ENCODE measurements at places on chromosomes 13 and 19.
A peak's percentile ranks its signal among the peaks of the same experiment; 100 is the strongest.

- DNase-seq, result no peak
Observed at GRCh38 chr19:7983286-7983950, 22.0 kb downstream of the ELAVL1 start.

DNA sequence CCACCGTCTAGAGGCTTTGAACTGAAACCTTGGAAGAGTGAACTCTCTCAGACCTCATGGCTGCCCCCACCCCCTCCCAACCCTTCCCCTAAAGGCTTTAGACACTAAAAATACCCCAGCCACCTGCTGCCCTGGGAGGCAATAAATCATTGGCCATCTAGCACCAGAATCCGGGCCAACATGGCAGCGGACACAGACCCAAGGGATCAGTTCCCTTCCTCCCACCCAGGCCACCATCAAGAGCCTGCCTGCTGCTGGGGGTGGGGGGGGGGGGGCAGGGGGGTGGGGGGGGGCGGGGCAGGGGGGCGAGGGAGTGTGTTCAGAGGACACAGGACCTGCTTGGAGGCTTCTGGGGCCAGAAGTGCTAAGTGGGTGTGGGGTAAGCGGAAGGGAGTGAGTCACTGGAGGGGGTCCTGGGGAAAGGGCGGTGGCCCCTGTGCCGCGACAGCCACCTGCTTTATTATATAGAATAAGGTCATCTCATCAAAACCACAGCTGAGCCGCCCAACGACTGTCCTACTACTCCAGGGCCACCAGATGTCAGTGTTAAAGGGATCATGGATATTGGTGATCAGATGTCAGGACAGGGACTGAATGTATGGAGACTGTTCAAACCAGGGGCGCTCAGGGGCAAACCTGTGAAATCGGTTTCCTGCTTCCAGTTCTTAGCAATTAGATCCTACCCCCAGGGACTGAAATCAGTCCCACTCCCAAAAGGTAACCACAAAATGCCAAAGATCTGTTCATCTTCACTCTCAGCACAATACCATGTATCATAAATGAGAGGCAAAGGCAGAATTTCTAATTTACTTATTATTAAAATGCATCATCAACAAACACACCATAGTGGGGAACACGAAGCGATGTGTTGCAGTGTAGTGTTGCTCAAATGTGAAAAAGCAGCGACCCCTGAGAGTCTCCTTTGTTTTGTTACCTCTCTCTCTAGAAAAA, 24.3 kb downstream of the ARL11 start:
- DNase-seq, result peak; percentile 49

DNA sequence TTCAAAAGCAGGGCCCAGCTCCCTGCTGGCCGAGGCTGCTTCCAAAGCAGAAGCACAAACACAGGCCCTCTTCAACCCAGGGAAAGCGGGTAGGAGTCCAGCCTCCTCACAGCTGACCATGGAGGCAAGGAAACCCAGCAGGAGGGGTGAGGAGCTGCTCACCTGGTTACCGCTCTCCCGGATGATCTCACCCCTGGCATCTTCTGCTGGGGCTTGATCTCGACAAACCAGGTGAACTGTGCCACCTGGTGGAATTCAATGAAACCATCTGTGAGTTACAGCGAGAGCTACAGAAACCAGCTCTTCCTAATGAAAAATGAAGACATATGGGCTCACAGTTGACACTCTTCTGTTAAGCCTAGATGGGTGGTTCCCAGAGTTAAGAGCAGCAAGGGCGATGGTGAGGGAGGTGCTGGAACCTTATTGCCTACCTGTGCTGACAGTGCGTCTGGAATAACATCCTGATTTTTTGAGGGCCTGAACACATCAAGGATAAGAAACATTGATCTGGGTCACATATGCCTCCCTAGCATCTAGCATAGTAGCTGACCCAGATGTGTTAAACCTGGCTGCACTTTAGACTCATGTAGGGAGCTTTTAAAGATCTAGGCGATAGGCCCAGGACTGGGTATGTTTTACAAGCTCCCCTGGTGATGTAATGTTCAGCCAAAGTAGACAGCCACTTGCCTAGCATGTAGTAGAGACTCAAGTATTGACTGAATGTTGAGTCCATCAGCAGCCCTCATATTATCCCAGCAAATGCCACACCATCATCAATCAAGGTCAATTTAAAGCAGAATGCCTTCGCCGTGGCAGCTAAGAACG, 6.1 kb downstream of the DHRS12 start:
- peak; percentile 65 for DNase-seq

DNA sequence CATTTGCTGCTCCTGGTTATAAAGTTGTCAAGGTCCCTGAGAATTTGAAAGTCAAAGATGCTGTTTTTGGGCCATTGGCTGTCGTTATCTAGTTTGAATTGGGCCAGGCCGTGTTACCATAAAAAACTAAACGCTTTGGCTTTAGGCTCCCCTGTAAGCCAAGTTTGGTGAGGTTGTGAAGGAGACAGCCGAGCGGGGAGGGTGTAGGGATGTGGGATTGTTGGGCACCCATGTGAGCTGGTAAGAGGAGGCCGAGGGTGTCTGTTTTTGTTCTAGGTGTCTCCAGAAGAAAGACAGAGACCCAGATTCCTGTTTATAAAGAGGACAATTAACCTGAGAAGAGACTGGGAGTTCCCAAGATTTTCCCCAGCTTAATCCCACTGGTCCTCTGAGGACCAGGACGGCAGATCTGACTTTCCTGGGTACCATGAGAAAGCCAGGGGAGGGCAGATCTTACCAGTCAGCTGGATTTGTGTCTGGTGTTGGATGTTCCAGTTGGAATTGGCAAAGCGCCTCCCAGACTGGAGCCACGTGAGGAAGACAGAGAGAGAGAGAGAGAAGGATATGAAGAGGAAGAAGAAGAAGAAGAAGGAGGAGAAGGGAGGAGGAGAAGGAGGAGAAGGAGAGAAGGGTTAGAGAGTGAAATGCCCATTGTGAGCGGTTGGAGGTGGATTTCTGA, 25.1 kb downstream of the TMEM255B start:
- no peak for DNase-seq

GRCh38 chr13:26034018-26034417, 17.8 kb downstream of the SHISA2 start:
- DNase-seq, result no peak

DNA sequence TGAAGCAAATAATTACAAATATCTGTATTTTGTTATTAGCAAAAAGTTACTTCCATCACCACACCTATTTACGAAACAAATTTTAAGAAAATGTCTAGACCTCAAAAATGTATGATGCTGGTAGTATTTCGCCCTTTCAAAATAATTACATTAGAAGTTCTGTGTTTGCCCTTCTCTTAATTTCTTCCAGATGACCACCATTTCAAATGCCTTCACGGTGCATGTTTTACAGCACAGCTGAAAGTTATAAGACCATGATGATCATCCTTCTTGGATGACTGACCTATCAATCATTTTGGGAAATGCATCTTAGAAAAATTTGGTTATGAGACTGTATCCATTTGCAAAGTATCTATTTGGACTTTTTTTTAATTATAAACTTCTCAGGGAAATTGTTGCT, 390.8 kb downstream of the SLITRK6 start:
- DNase-seq, result no peak

DNA sequence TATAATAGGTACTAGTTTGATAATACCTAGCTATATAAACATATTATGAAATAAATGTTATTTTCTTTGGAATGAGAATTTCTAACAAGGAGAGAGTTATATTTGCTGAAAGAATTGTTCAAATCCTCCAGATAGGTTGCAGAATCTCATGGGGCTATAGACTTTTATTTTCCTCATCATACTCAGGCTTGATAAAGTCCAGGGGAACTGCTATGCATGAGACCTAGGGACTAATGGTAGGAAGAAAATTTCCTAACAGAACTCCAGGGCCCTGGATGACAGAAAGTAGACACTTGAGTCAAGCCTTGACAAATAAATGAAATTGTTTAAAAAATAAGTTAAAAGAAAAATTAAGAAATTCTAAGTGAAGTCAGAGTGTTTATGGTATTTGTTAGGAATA, 138.5 kb upstream of the DACH1 start:
- no peak for DNase-seq

DNA sequence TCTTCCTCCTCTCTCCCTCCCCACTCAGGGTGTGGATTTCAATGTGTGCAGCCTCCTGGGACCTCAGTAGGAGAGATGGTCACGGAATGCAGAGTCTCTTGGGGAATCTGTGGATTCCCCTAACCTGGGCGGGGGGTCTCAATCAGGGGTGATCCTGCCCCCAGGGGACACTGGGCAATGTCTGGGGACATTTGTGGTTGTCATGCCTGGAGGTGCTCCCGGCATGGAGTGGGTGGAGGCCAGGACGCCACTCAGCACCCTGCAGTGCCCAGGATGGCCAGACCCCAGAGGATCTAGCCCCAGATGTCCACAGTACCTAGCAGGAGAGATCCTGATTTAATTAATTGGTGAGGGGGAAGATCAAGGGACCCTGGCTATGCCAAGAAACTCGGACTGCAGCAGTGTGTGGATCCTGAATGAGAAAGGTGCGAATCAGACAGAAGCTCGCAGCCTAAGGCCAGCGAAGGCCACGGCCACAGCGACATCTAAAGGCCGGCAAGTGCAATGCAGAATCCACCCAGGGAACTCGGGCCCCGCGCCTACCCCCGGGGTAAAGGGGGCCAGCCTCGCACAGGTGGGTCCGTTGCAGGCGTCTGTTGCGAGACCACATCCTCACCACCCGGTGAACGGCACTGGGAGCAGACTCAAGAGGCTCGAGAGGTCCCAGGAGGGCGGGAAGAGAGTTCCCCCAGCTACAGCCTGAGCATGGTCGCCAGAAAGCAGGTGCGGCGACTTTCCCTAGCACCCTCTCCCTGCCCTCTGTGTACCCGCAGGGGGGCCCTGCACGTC, 88.8 kb downstream of the GNG7 start:
- peak; percentile 36 for DNase-seq

DNA sequence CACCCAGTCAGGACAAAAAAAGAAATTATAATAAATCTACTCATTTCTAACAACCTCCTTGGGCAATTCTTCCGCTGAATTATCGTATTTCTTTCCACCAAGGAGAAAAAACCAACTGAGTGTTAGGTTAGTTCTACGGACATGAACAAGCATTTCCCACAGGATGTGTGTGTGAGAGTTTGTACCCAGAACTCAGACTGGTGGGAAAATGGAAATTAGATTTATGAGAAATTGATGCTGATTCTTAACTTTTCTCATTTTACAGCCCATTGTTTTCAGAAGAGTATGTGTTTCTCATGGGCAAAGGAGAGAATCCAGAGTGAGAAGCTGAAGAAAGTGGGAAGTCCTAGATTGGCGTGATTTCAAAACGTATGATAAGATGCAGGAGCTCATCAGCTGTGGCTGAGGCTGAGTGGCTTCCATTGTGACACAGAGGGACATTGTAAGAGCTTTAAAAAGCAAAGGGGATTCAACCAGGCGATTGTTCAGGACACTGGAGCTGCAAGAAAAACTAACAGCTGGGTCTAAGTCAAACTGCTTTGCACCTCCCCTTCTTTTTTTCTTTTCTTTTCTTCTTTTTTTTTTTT, 184.7 kb upstream of the ARGLU1 start:
- DNase-seq, result no peak

- DNase-seq, result no peak
Observed at GRCh38 chr13:73664851-73665250, 469.4 kb downstream of the KLF12 start.

GRCh38 chr19:43640424-43640757, 741 bp upstream of the CADM4 start:
- DNase-seq, result no peak

DNA sequence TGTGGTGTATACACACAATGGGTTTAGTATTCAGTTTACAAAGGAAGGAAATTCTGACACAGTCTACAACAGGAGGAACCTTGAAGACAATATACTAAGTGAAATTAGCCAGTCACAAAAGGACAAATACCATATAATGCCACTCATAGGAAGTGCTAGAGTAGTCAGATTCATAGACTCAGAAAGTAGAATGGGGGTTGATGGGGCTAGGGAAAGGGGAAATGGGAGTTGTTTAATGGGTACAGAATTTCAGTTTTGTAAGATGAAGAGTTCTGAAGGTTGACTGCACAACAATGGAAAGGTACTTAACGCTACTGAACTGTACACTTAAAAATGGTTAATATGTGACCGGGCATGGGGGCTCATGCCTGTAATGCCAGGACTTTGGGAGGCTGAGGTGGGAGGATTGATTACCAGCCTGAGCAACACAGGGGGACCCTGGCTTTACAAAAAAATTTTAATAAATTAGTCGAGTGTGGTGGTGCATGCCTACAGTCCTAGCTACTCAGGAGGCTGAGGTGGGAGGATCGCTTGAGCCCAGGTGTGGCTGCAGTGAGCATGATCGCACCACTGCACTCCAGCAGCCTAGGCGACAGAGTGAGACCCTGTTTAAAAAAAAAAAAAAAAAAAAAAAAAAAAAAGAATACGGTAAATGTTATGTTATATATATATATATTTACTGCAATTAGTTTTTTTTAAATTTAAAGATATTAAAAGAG, 45.0 kb downstream of the SLC15A1 start:
- no peak for DNase-seq

DNA sequence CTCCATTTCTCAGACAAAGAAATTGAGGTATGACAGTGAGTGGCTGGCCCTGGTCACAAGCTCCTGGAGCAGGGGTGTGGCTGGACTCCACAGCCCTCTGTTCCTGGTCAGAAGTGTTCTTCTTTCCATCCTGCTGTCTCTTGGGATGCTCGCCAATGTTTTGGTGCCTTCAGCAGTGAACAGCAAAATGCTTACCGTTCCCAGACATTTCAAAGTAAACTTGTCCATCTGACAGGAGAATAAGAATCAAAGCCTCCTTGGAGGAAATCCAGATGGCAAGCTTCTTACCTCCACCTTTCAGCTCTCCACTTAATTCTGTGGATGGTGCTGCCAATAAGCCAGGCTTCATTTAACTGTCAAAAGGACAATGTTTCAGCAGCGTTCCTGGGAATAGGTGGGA, 954.1 kb downstream of the UQCRFS1 start:
- no peak for DNase-seq

GRCh38 chr13:97028441-97029299, 34.4 kb upstream of the OXGR1 start:
- DNase-seq, result peak; percentile 67

GRCh38 chr19:7595466-7596133, at the start of gene CAMSAP3:
Gene CAMSAP3 (plus strand): TSS chr19:7595863. CDS start chr19:7596003, 140 bp downstream.
- DNase-seq, result peak; percentile 14

GRCh38 chr19:17985037-17985818, 18.3 kb downstream of the KCNN1 start:
- peak; percentile 7 for DNase-seq

- DNase-seq, result no peak
Observed at GRCh38 chr19:45900738-45901431, 1.5 kb downstream of the MYPOP start.

DNA sequence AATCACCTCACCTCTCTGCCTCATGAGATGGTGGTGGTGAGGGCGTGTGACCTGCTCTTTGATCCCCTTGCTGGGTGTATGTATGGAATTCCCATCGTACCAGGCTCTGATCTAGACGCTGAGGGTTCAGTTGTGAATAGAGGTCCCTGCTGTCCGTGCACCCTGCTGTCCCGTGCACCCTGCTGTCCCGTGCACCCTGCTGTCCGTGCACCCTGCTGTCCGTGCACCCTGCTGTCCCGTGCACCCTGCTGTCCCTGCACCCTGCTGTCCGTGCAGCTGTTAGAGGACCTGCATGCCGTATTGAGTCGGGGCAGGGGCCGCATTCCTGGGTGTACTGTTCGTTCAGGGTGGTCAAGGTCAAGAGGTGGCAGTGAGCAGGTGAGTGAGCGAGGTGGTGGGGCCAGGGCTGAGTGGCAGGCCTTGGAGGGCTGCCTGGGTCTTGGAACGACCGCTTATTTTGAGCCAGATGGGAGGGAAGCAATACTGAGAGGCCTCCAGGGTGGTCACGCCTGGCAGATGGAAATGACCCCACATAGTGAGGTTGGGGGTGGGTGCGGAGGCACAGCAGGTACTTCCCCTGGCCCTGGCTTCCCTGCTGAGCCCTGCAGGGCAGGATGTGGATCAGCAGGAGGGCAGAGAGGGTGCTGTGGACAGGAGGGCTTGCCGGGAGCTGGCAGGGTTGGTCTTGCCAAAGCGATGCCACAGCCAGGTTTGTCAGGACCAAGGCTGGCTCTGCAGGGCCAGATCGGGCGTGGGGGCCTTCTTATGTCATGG, 4.6 kb upstream of the EPN1 start:
- no peak for DNase-seq

Measured in fibroblast of mammary gland (primary cell).